ENCODE measurements at places on chromosomes 12 and 14. TPM values are rescaled to one million over a fixed set of nuclear protein-coding genes. Genes with fewer than 3 reads are reported as not detected.

Gene SDSL
- 4.2 TPM for polyA plus RNA-seq

Gene PPP1R36
- 0.19 TPM for polyA plus RNA-seq

Gene TOMM20L
- not detected for polyA plus RNA-seq

Gene SERPINA5
- polyA plus RNA-seq = not detected

Gene ABCD4
- polyA plus RNA-seq = 7.6 TPM

Gene PAH
- polyA plus RNA-seq = 4.4 TPM

Measured in Purkinje cell (primary cell).